Myocyte (in vitro differentiated cells): ENCODE measurements at places on chromosomes 4 and X.

GRCh38 chrX:23694606-23695005, 27.3 kb downstream of the PRDX4 start:
- peak; percentile 59 for DNase-seq

GRCh38 chr4:56128213-56128612, 179.5 kb downstream of the CEP135 start:
- DNase-seq = no peak

- no peak for DNase-seq
Observed at GRCh38 chr4:8874896-8875680, 3.4 kb upstream of the HMX1 start.

DNA sequence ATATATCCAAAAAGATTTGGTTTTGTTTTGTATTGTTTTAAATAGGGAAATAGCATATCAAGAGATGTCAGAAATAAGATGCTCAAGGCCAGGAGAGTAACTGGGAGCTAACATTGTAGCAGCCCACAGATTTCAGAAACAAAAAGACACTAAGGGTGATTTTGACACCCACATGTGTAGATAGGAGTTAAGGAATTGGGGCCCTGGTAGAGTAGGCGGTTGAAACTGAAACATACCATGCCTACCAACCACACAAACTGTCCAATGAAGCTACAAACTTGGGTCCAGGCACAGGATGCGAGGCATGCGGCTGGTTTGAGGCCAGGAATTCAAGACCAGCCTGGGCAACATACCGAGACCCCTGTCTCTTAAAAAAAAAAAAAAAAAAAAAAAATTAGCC, 6.3 kb upstream of the HSPA4L start:
- no peak for DNase-seq

DNA sequence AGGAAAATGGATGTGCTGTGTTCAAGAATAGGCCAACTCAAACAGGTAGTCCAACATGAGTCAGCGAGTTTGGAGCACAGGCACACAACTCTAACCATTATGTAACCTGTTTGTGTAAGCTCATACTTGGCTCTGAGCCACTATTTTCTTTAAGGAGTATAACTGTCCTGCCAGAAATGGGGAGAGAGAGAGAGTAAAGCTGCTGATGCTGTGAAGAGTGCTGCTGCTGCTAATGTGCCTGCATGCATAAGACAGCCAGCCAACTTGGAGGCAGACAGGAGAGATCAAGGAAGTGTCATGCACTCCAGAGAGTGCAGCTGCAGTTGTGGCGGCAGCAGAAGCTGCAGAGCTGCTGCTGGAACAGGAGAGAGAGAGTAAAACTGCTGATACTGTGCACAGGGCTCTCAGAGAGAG, 11.7 kb upstream of the STATH start:
- DNase-seq = no peak

DNA sequence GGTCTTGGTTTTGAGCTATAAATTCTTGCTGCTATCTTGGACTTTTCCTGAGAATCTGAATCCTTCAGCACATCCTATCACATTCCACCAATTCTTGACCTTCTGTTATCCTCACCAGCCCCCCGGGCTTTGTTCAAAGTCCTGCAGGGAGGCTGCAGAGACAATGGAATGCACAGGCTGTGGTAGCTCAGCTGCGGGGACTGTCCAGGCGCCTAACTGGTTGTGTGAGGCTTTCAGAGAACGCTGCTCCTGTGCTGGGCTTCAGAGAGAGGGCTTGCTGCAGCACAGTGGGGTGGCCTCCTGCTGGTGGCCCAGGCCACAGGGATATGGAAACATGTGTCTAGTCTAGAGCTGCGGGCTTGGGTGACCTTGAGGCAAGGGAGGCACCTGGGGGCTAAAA, 196.3 kb upstream of the GATB start:
- no peak for DNase-seq

GRCh38 chr4:147773261-147774184, 41.6 kb downstream of the ARHGAP10 start:
- peak; percentile 77 for DNase-seq

DNA sequence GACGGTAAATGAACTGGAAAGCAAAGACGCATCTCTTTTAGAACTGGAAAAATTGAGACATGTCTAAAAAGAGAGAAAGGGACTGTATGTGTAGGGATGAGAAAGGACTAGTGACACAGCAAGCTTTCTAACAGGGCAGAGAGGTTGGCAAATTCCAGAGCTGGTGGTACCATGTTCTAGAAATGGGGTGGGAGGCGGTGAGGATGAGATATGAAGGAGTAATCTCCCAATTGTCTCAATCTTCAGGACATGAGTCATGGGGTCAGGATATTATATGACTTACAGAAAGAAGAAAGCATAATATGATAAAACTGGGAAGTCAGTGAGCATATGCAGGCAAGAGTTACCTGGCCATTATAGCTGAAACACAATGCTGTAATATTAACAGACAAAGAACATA, 14.2 kb downstream of the TAB3 start:
- DNase-seq = no peak

DNA sequence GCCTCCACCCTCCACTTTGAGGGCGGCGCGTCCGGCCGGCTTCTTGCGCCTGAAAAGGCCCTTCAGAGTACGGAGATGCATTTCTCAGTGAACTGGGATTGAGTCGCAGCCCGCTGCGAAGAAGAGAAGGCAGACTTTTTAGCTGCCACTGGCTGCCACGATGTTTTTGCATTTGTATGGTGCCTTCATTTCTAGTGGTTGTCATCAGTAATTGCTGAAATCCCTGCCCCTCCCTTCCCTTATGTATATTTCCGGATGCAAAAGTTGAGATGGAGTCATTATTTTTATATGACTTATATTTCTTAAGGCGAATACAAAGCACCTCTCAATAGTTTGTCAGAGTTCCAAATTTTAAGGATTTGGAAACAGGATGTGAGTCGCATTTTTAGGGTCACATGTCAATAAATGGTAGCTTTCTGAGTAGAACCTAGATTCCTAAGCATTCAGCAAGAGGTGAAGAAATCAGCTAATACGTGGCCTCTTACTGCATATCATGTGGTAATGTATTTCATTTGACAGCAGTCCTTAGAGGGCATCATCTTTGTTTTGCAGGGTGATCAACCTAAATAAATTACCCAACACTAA, 658 bp downstream of the ATP6AP2 start:
- DNase-seq = no peak

DNA sequence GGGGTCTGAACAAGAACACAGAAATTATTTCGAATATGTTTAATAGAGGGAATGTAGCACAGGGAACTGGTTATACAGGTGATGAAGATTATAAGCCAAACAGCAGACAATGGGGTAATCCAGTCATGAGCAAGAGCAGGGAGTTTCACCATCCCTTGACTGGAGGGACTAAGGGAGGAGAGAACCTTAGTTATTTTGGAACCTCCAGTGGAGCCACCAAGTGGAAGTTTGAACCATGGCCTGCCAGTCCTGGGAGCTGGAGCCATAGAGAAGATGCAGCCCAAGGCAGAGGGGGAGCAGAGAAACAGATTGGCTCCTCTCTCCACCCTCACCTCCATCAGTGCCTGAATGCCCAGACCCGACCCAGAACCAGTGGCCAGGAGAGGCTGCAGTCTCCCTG, 264.6 kb upstream of the RASGEF1B start:
- no peak for DNase-seq

GRCh38 chr4:91019513-91019912, 892.3 kb downstream of the CCSER1 start:
- no peak for DNase-seq

DNA sequence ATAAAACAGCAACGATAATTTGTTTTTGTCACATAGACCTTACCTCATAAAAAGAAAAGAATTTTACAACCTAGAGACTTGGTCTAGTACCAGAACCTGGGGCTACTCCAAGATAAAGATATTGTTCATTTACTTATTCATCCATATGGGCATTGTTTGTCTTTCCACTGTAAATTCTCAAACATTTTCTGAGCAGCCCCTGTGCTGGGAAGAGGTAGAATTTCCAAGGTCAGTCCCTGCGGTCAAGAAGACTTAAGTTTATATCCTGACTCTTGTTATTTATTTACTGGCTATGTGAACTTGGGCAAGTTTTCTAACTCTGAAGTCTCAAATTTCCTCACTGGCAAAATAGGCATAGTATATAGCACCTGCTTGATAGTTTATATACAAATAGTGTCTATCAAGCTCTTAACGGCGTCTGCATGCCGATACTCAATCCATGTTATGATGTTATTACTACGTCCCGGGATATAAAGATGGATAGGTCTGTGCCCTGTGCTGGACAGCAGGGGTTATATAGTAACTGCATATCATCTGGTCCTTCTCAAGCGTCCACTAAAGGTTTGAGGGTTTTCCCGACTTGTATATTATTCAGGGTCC, 222.1 kb upstream of the TAPT1 start:
- no peak for DNase-seq

GRCh38 chr4:82893942-82894341, 3.0 kb upstream of the SEC31A start:
- DNase-seq = no peak

- no peak for DNase-seq
Observed at GRCh38 chr4:182443070-182443469, 199.9 kb downstream of the TENM3 start.

DNA sequence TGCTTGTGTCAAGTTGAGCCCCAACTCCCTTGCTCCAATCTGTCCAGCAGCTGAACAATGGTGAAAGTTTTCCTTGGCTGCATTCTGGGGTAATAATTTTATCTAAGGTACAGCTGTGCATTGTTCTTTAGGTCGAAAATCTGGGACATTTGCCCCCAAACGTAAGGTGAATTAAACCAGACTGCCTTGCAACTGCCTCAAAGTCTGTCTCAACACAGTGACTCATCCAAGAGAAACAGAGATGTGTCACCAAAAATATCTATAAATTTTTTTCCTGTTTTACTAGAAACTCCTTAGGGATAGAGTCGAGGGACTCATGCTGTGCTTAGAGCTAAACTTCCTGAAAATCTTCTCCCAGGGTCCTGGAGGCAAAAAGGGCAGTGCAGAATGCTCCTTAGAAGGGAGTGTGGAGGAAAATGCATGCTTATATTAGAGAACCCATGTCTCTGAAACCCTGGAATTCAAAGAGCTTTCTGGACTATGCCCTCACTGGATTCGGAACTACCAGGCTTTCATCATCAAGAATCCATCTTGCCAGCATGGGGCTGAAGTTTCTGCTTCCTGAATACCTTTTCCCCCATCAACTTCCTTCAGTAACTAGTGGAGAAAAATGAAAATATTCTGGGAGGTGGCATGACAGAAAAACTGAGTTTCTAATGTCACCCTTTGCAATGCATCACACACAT, 115.7 kb downstream of the PALLD start:
- DNase-seq = no peak

DNA sequence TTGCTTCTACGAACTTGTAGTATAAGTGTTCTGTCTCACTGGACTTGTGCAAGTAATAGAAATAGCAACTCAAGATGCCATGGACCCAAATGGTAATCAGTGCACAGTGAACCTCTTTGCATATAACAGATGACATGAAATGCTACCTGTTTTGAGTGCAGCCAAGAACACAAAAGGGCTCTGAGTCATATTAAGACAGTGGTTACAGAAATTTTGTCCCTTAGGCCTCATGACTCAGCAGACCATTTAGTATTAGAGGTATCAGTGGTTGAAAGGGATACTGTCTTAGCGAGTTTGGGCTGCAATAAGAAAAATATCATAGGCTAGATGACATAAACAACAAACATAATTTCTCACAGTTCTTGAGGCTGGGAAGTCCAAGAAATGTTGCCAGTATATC, 502.9 kb upstream of the PCDH10 start:
- DNase-seq = no peak
